Endothelial cell of coronary artery (primary cell): ENCODE measurements at places on chromosomes 4 and X. TPM values are rescaled to one million over a fixed set of nuclear protein-coding genes. Genes with fewer than 3 reads are reported as not detected.

Gene EREG
- total RNA-seq, result not detected in 2 replicates

Gene FAM114A1
- 111 and 167 TPM in 2 replicates for total RNA-seq

Gene CXCL6
- total RNA-seq, result 1.2 and 1.3 TPM in 2 replicates

Gene SPANXA1
- not detected in 2 replicates for total RNA-seq

Gene SSX3
- not detected in 2 replicates for total RNA-seq

Gene FGF13
- 0.09 TPM in 1 of 2 replicates, not detected in the other for total RNA-seq

Gene MRPL1
- 43.2 and 44.1 TPM in 2 replicates for total RNA-seq

Gene CXorf58
- total RNA-seq, result under 0.01 TPM in 1 of 2 replicates, not detected in the other

Gene METTL14
- total RNA-seq, result 17.7 and 20.0 TPM in 2 replicates

Gene RASL11B
- not detected in 2 replicates for total RNA-seq

Gene ALAS2
- not detected in 2 replicates for total RNA-seq

Gene TDO2
- total RNA-seq, result not detected in 2 replicates

Gene BGN
- total RNA-seq, result 16.6 and 71.1 TPM in 2 replicates

Gene GYG2
- under 0.01 and 0.09 TPM in 2 replicates for total RNA-seq

Gene MAGED4
- total RNA-seq, result 7.1 and 10.5 TPM in 2 replicates

Gene COX7B2
- not detected in 2 replicates for total RNA-seq

Gene GUCY1A1
- 0.27 and 0.56 TPM in 2 replicates for total RNA-seq

Gene SMIM43
- 0.27 and 0.38 TPM in 2 replicates for total RNA-seq

Gene PPARGC1A
- total RNA-seq, result not detected in 2 replicates
